ENCODE measurements at places on chromosomes 11 and 22.

DNA sequence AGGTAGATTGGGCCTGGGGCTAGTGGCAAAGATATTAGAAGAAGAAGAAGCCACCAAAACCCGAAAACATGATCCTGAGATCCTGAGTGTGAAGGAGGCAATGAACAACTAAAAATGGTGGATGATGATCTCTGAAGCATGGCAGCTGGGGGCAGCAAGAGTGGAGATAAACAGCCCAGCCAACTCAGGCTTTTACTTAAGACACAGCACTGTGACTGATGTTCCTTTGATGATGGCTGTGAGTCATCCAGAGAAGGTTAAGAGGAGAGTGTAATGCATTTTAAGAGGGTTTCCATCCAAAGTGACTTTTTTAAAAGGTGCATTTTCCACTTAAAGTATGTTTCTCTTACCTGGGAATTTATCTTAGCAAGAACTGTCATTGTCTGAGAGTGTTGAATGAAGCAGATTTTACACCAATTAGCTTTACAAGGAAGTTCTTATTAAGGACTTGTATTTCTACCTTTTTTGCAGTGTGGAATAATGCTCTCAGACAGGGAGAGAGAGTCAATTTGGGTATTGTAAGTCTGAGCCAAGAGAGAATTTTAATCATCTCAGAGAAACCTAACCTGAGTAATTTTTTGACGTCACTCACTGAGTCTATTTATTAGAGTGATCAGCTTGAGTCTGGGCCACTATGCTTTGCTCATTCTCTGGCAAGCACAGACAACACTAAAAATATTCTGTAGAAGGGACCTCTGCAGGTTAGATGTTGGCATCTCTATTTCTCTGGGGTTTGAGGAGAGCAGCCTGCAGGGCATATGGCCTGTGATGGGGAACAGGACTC, 14.1 kb upstream of the CALCB start:
- no peak for DNase-seq

GRCh38 chr11:22559416-22559815, 66.2 kb downstream of the FANCF start:
- DNase-seq = no peak

DNA sequence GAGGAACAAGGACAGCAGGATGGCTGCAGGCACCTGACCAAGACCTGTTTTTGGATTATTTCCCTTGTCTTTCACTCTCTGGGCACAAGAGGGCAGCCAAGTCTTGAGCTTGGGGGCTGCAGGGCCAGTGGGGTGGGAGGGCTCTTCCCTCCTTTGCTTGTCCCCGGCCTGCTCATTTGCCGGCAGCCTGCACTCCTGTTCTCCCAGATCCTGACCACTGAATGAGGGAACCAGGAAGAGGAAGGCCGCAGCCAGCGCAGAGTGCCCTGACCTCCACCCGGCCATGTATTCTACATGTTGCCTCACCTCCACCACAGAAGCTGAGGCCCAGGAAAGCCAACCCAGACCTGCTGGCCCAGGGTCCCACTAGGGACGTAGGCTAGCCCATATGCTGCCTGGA, 15.5 kb upstream of the NNMT start:
- DNase-seq = no peak

GRCh38 chr22:42185915-42186439, 55.4 kb upstream of the CYP2D6 start:
- DNase-seq = no peak

- no peak for DNase-seq
Observed at GRCh38 chr11:118287006-118287405, 17.5 kb upstream of the CD3E start.

- DNase-seq = no peak
Observed at GRCh38 chr11:2731130-2732125, 31.6 kb upstream of the KCNQ1OT1 start.

DNA sequence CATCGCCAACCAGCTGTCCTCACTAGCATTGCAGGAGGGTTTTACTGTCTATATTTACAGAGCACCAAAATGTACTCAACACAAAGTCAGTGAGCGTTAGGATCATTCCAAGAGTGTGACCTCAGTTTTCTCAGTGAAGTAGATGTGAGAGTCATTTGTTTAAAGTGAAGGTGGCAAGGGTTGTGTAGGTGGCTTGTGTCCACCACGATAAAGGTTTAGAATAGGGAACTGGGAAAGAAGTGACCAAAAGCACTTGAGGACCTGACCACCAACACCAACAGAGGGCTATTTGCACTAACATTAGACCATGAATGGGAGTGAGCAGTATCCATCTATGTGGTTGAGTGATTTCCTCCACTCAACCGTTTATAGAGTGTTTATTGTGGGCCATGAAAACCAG, 152.5 kb upstream of the POU2AF2 start:
- no peak for DNase-seq

DNA sequence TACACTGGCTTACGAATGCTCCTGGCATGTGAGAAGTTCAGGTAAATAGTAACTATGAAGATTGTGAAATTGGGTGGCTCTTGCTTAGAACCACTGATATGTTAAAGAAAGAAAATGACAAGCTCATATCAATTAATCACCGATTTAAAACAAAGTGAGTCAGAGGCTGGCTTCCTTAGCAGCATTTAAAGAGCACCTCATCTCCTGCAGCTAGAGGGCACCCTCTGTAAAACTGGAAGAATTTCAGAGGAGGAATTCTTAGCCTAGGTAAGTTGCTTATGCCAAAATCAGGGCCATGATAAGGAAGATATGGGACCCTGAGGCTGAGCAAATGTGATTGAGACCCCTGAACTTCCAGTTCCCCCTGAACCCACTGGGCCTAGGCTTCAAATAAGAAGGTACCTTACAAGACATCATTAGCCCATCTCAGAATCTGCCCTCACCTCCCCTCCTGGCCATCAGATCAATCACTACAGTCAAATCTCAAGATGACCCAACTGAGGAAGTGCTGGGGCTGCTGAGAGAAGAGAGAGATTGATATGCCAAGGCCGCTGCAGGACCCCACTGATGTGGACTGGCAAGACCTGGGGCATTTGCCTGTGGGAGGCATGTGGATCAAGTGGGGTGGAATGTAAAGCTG, 8.6 kb upstream of the CD3E start:
- peak; percentile 74 for DNase-seq

GRCh38 chr11:74696939-74697675, 34.1 kb downstream of the CHRDL2 start:
- DNase-seq = no peak

GRCh38 chr22:29105468-29105867, 32.6 kb downstream of the KREMEN1 start:
- DNase-seq = no peak

DNA sequence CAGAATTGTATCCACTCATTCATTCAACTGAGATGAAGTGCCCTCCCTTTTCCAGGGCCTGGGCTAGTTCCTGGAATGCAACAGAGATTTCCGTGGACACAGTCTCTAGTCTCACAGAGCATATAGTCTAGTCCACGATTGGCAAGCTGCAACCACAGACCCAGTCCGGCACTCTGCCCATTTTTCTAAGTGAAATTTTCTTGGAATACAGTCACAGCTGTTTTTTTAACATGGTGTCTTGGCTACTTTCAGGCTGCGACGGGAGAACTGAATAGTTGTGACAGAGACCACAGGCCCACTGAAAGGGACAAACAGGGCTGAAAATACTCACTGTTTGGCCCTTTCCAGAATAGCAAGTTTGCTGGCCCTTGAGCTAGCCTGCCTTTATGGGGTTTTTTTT, 29.2 kb downstream of the ALG12 start:
- DNase-seq = no peak

DNA sequence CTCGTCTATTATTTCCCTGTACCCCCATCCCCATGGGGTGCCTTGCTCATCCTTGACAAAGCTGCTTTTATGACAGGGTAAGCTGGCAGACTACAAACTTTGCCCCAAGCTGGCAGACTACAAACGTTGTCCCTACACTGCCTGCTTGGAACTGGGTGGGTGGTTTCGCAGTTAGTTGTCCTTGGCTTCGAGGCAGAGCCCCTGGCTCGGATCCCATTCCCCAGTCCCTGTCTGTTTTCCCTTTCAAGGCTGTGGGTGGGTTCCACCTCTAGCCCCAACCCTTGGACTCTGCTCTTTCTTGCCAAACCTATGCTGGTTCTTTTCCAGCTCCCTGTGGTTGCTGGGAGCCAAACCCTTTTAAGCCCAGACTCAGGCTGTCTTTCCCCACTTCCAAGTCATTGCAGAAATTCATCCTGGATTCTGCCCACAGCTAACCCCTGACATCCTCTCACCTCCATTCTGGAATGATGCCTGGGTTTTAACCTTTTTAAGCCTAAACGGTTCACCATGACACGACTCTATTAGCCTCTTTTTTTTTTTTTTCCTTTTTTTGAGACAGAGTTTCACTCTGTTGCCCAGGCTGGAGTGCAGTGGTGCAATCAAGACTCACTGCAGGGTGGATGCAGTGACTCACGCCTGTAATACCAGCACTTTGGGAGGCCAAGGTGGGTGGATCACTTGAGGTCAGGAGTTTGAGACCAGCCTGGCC, 9.2 kb upstream of the RBM14 start:
- no peak for DNase-seq

- no peak for DNase-seq
Observed at GRCh38 chr22:38489142-38489541, 17.0 kb downstream of the DDX17 start.

- DNase-seq = no peak
Observed at GRCh38 chr22:46948411-46949144, 186.1 kb downstream of the TBC1D22A start.

GRCh38 chr11:77592727-77593126, 3.0 kb downstream of the AQP11 start:
- DNase-seq = no peak

DNA sequence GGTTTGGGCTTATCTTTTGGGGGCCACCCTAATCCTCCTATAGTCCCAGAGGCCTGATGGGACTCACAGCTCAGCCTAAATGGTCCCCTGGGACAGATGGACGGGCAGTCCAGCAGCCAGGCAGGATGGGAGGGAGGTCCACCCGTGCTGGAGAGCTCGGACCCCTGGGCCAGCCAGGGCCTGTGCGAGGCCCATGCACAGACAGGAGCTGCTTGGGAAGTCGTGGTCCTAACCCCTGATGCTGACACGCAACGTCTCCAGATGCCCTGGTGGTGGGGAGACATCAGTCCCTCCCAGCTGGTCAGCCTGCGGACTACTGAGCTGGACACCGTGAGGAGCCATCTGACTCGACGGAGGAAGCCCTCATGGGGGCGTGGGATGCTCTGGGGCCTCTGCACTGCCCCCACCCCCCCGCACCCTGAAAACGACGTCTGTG, 31.2 kb upstream of the MUC5AC start:
- no peak for DNase-seq

DNA sequence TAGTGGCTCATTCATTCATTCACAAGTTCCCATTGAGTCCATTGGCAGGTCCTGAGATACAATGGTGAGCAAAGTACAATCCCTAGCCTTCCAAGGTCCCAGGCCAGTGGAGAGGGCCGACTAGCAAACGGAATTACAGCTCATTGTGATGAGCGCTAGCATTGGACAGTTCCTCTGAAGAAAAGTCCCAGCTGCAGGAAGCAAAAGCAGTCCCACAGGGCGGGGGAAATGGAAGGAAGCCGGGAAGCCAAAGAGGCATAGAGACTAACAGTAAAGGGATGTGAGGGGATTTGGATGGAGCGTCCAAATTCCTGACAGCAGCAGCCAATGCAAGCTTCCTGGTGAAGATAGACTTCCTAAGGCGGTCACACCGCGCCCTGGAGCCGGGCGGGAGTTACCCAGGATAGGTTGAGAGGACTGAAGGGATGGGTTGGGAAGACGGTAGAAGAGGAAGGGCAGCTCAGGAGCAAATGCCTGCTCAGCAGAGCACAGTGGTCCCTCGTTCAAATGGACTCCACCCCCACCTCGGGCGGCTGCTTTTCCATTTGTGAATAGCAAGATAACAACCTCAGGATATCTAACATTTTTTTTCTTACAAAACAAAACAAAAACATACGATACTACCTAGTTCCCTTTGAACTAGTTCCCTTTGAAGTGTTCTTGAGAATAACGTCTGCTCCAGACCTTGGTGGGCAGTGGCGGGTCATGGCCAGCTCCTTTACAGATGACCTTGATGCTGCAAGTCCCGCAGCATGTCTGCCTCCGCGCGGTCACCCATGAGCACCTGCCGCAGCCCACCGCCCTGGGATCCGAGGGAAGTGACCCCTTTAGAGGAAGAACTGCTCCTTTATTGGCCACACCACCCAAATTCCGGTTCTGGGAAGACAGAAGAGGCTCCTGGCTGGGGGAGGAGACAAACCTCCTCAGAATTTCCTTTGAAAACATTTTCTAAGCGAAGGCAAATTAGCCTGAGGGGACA, 132.9 kb downstream of the RASSF10 start:
- DNase-seq = no peak

DNA sequence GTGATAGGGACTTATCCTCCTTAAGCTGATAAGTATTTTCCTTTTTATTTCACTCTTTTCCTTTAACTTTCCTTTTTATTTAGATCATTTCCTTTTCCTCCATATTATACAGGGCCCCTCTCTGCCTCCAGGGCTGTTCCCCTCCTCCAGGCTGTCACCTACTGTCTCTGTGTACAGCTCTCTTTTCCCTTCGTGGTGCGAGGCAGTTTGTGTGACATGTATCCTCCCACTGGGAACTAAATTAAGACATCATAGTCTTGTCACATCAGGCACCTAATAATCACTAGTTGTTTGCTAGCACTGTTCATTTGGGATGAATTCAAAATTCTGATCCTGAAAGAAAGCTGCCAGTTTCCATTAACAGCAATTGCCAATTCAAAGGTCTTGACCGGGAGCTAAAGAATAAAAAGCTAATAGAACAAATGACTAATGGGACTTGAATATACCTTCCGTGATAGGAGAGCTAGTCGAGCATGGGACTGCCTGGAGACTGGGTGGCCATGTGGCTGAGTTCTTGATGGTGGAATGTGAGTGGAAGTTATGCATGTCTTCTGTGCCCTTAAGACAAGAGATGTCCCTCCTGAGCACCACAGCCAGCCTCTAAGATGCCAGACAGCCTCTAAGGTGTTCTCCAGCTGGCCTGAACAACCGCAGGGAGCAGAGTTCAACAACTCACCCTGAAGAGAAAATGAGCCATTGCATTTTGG, 77.7 kb upstream of the LRRC55 start:
- no peak for DNase-seq

- no peak for DNase-seq
Observed at GRCh38 chr11:75677909-75678308, 9.1 kb upstream of the MAP6 start.

- peak; percentile 92 for DNase-seq
Observed at GRCh38 chr11:64846998-64847666, 2.7 kb upstream of the CDC42BPG start.

- DNase-seq = no peak
Observed at GRCh38 chr11:66064571-66064970, 5.5 kb upstream of the PACS1 start.

Measured in CD4-positive, alpha-beta T cell treated with Interleukin-10 for 1 hour (primary cell).